Ureter (tissue), 1 donor: ENCODE measurements at places on chromosomes 12 and 14. TPM values are rescaled to one million over a fixed set of nuclear protein-coding genes. Genes with fewer than 3 reads are reported as not detected.

The STYK1 gene
- 13.2 TPM for total RNA-seq

The CCDC85C gene
- 30.1 TPM for total RNA-seq

The VRTN gene
- total RNA-seq = not detected

The SLC8A3 gene
- 0.57 TPM for total RNA-seq

The TMED10 gene
- 394 TPM for total RNA-seq

The OR4E2 gene
- total RNA-seq = not detected

The AVPR1A gene
- 17.2 TPM for total RNA-seq

The CLEC2D gene
- 32.6 TPM for total RNA-seq

The EPS8 gene
- total RNA-seq = 155 TPM

The EIF2S3B gene
- total RNA-seq = 0.81 TPM

The CDC42BPB gene
- total RNA-seq = 131 TPM
